ENCODE measurements at places on chromosomes 3 and 15.
A peak's percentile ranks its signal among the peaks of the same experiment; 100 is the strongest.

- no peak for DNase-seq
Measured at GRCh38 chr15:83068054-83068453, 1.0 kb upstream of the BTBD1 start.

- DNase-seq, result no peak
Measured at GRCh38 chr15:29270169-29270955, 740 bp upstream of the NSMCE3 start.

DNA sequence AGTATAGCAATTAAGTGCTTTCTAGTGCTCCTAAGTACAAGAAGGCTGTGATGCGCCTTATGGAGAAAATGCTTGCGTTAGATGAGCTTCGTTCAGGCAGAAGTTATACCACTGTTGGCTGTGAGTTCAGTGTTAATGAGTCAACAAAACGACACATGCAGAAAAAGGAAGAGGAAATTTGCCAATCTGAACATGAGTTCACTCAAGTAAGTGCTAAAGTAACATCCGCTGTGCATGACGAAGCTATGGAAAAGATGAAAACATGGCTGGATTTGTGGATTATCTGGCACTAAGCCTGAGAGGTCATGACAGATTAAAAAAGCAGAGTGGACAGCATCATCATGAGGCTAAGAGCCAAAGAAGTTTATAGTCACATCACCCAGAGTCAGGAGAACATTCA, 36.9 kb downstream of the SH3BP5 start:
- no peak for DNase-seq

DNA sequence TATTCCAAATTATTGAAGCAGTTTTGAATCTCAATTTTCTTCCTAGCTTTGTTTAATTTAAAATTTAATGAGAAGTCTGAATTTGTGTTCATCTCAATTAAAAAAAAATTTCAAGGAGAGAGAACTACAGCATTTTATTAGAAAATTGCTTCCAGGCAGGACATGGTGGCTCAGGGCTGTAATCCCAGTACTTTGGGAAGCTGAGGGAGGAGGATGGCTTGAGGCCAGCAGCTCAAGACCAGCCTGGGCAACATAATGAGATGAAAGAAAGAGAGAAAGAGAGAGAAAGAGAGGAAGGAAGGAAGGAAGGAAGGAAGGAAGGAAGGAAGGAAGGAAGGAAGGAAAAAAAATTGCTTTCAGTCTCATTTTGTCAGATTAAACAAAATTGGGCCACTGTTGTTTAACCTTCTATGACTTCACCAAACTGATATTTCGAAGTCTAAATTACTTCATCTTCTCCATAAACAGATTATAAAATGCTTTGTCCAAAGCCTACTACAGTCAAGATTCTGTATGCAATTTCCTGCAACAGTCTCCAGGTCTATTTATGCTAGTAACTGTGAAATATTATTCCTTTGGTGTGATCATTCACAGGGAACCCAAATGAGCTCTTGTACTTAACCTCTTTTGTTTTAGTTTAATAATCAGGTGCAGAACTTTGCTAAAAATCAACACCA, 6.6 kb upstream of the ABHD6 start:
- DNase-seq, result no peak

GRCh38 chr3:15800780-15801179, 3.0 kb upstream of the ANKRD28 start:
- DNase-seq, result no peak

GRCh38 chr3:158095814-158096704, 10.2 kb downstream of the SHOX2 start:
- no peak for DNase-seq

DNA sequence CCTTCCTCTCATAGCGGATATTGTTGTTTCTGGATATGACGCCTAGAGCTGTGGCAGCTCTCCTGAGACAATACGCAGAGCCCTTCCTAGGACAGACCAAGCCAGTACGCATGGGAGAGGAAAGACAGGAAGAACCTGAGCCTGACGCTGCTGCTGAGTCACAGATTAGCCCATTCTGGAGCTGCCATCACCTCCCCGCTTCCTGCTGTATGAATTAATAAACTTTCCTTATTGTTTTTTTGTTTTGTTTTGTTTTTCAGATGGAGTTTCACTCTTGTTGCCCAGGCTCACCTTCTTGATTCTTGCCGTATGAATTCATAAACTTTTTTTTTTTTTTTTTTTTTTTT, 67.0 kb downstream of the PPCDC start:
- DNase-seq, result no peak

- no peak for DNase-seq
Measured at GRCh38 chr3:95217661-95218060, 1154.8 kb downstream of the NSUN3 start.

DNA sequence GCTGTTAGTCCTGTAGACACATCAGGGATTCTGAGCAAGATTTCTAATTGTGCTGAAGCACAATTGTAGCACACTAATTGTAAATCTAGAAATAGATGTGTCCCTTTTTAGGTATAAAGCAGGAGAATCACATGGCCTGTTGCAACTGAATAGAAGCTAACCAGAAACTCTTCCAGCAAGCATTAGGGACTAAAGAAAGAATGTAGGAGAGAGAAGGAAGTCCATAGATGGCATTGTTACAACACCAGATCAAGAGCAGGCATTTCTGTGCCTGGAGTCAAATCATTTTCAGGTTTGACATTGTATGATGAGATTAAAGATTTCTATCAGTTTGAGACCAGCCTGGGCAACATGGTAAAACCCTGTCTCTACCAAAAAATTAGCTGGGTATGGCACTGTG, 27.4 kb downstream of the CALML4 start:
- no peak for DNase-seq

DNA sequence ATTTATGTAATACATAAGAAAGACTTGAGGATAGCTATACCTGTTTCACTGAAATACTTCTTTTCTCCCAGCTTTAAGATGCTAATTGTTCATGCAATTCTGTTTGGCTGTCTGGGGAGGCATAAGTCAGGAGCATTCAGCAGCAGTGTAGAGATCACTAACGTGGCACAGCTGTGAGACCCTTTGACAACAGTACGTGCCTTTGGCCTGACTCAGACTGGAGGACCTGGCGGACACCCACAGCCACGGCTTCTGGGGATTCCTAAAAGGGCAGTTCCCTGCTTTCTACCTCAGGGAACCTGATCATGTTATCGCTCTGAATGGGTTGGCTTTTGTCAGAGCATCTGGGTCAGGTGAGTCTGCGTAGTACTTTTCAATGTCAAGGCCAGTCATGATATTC, 295.0 kb upstream of the ICE2 start:
- DNase-seq, result no peak

- DNase-seq, result no peak
Measured at GRCh38 chr3:5485427-5485826, 297.9 kb downstream of the EDEM1 start.

DNA sequence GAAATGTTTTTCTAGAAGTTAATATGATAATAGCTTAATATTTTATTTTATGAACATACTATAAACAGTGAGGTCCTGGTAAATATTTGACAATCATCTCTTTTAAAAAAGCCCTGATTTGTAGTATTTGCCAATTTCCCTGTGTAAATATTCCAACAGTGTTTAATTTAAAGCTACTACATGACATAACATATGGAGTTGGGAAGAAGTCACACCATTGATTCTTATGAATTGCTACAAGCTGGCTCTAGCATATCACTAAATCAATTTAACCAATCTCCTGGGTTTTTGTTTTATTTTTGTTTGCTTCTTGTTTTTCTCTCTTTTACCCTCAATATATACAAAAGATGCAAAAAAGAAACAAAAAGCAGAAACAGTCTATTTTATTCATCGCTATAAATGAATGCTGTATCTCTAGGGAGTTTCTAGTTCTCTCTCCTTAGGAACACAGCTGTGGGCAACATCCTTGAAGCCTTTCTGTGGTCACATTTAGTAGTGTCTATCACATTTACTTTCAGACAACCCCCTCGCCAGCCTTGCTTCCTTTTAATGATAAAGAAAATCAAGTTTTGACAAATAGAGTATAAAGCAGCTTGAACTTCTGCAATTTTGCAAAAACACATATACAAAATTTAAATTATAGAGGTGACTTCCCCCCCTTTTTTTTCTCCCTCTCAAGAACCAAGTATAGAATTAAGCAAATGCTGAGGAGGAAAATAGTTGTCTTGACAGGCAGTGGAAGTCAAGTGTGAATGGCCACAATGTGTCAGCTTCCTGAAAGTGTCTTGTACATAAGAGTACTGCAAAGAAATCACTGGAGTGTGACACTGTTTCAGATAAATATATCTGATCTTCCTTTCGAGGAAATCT, 21.4 kb downstream of the CCR1 start:
- no peak for DNase-seq

DNA sequence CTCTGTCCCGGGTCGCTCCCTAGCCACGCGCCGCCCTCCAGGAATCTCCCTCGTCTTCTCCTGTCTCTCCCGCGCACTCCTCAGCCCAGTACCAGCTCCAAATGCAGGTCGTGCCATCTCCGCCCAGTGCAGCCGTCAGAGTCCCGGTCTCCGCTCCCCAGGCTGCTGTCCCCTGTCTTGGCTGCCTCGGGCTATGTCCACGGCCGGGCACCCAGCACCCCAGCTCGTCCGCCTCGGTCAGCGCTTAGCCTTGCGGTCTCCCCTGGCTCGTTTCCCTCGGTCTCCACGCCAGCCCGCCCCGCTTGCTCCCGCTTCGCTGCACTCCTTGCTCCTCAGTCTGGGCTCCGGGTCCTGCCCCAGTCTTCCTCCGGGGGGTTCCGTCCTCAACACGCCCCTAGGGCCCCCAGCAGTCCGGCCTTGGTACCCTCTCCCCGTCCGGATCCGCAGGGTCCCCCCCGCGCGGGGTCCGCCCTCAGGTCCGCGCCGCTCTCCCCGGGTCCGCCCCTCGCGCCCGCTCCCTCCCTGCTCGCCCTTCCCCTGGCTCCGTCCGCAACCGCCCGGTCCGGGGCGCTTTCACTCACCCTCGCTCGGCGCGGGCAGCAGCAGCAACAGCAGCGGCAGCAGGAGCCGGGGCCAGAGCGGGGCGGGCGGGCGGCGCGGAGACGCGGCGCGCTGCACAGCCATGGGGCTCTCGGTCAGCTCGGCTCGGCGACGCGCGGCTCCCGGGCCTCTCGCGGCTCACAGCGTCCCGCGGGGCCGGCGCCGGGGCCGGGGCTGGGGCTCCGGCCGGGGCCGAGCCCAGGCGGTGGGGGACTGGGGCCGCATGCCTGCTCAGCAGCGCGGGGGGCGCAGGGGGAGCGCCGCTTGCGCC, 462 bp downstream of the IGDCC3 start:
- no peak for DNase-seq

DNA sequence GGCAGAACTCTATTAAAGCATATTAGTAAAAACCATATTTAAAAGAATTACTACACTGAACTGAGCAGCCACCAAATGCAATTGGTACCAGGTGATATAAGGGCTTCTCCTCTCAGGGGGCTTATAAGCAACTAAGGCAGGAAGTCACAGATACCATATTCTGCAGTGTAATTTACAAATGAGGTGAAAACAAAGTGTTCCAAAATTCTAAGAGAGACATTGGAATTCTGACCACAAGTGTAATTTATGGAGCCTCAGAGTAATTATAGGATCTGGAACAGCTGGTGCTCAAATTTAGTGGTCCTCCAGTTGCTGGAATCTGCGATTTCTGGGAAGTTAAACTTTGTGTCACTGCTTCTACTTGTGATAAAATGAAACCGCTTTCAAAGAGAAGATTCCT, 3.1 kb upstream of the NR1I2 start:
- no peak for DNase-seq

DNA sequence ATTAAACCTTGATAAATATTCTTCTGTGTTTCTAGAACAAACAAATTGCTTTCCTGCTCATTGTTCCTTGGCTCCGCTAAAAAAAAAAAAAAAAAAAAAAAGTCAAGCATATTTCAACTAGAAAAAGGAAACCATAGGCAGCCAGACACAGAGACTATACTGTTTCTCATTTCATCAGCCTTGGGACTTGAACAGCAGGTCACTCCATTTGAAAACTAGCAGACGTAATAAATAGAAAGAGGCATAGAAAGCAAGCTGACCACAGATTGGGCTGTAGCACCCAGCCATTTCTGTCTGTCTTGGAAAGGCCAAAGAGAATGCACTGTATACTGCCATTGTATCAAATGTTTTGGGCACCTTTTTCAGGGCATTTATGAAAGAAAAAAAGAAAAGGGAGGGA, 697.1 kb downstream of the NLGN1 start:
- DNase-seq, result no peak

- peak; percentile 1 for DNase-seq
Measured at GRCh38 chr15:34588046-34588674, 4.7 kb upstream of the GOLGA8B start.

DNA sequence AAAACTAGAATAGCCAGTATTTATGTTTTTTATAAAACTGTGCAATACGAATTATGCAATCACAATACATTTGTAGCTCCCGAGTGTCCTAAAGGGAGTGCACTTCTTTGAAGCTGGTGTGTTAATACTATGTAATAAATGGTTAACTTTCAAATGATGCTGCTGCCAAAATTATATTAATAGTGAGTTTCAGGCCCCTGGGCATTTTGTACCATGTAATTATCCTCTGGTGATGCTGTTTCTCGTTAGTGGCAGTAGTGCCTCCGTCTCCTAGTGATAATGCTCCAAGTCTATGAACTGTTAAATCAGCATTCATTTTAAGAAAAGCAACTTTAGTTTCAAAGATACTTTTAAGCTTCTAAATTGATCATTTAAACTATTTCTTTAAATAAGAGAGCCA, 132.7 kb upstream of the BHLHE40 start:
- DNase-seq, result no peak

DNA sequence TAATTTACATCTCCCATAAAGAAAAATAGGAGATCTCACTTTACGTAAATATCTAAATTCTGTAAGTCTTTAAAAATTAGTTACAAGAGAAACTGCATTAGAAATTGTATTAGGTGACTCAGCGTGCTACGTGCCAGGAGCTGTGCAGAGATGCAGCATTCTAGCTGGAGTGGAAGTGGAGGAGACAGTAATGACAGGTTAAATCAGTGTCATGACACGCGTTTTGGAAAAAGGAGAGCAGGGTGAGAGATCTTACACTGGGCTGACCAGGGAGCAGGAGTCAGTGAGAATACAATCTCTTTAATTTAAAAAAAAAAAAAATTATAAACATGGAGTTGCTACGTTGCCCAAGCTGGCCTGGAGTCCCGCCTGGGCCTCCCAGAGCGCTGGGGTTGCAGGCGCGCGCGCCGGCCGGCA, 635 bp downstream of the TUBGCP5 start:
- no peak for DNase-seq

DNA sequence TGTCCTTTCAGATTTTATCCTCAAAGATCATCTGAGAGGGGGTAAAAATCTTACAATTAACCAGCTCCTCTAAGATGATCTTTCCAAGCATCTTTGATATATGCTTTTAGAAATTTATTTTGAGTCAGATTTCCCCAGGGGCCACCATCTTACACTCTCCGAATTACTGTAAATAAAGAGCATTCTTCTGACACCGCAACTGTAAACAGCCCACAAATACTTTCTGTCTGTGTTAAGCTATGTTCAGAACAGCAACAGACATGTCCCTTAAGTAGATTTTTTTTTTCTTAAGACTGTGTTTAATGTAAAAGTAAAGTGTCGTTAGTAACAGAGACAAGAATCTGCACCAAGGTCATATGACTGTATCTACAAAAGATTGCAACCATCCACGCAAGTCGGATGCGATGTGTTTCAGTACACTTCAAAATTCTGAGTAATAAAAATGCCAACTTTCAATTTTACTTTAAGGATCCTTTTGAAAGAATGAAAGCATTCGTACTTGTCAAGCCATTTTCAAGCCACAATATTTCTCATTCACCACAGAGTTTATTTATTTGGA, 159.0 kb upstream of the KCNH8 start:
- no peak for DNase-seq

- DNase-seq, result no peak
Measured at GRCh38 chr15:45123397-45123796, 6.3 kb downstream of the DUOXA1 start.

Measured in DMS79 (cell line).